ENCODE measurements at places on chromosomes 6 and 20.

GRCh38 chr20:2449386-2449785 is 21.2 kb downstream of the SNRPB start:
- no peak for DNase-seq

DNA sequence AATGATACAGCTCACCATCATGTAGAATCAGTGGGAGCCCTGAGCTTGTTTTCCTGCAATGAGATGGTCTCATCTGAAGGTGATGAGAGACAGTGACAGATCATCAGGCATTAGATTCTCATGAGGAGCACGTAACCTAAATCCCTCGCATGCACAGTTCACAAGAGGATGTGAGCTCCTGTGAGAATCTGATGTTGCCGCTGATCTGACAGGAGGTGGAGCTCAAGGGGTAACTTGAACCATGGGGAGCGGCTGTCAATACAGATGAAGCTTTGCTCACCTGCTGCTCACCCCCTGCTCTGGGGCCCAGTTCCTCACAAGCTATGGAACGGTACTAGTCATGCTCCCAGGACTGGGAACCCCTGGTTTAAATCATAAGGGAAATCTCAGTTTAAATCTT is 89.2 kb downstream of the THBS2 start:
- no peak for DNase-seq

DNA sequence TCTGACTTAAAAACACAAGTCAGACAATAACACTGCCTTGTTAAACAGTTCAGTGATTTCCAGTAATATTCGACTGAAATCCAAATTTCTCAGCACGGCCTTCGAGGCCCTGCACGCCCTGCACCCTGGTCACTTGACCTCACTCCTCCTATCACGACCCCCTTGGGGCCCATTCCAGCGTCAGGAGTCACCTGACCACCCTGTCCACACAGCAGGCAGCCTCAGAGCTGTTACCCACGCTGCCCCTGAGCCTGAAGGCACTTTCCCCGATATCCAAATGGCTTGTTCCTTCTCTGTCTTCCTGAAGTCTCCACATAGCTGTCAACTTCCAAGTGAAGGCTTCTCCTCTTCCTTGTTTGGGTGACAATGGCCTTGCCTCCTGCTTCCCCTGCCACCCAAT is 33.1 kb upstream of the SMOC2 start:
- no peak for DNase-seq

- DNase-seq, result no peak
Observed at GRCh38 chr6:6875818-6876470, 231.8 kb upstream of the RREB1 start.

DNA sequence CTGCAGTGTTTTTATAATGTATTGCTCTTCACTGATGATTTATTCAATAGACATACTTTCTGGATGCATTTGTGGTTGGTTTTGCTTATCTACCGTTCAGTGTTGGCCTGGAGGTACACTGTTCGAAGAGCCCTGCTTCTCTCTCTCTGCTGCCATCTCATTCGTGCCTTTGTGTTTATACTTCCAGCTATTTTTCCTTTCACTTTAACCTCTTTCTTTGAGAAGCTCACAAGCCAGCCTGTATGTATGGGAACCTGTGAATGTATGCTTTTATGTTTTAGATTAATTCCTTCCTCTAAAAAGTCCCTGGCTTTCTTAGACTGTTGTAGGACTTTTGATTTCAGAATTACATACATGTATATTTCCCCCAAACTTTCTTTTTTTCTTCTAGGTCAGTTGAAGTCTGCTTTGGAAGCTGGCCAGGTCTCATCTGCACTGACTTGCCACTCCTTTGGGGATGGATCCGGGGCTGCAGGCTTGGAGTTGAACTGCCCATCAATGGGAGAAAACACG is 83.0 kb downstream of the SCAND1 start:
- DNase-seq, result no peak

GRCh38 chr6:137698636-137699030 is 168.4 kb upstream of the TNFAIP3 start:
- DNase-seq, result no peak

DNA sequence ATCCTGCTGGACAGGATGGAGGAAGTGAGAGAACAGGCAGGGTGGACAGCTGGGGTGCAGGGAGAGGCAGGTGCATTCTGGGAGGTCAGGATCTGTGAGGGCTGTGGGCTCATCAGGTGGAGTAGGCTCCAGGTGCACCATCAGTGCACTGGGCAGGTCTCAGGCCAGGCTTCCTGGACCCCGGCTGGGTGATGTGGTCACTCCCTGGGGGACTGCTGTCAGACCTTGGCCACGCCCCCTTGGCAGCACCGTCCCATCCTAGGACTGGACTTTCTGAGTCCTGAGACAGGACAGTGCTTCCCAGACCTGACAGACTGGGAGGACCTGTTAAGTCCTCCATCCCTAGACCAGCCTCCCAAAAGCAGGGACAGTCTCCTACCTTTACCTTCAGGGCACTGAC is 626.7 kb upstream of the DEFB115 start:
- no peak for DNase-seq

DNA sequence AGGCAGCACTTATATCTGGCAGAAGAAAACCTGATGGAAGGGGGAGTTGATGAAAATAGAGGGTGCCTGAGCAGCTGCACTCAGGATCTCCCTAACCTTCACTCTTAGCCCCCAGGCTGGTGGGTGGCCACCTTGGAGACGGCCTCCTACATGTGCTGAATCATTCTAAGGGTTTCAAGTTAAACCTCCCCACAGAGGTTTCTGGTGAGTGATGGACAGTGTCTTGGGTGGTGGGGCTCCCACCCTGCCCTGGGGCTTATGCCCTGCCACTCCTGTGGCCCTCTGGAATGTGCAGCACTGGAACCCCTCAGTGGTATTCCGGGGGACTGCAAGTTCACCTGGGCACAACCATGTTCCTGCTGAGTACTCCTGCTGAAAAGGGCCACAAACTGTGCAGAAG is 357.2 kb downstream of the CD83 start:
- DNase-seq, result no peak

- DNase-seq, result no peak
Observed at GRCh38 chr6:71478834-71479541, 190.4 kb downstream of the OGFRL1 start.

- no peak for DNase-seq
Observed at GRCh38 chr6:116102873-116103272, 2.2 kb downstream of the NT5DC1 start.

GRCh38 chr20:13422637-13423036 is 201.6 kb downstream of the ISM1 start:
- DNase-seq, result no peak

- no peak for DNase-seq
Observed at GRCh38 chr20:24165301-24166122, 176.9 kb upstream of the GGTLC1 start.

- no peak for DNase-seq
Observed at GRCh38 chr6:13500915-13501314, 13.5 kb upstream of the GFOD1 start.

DNA sequence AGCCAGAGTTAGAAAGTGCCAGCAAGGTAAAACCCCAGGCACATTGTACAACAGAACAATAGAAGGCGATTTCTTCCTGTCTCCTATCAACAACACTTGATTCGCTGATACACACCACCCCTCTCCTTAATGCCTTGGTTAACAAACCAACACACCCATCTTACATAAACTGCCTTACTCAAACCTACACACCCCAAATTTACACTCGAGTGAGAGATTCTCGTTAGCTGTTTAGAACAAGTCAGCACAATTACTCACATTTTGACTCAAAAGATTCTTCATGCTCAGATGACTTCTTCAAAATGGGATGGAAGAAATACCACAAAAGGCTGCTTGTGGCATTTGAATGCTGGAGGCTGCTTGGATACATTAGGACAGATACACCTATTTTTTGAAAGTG is 80.0 kb upstream of the FOXQ1 start:
- DNase-seq, result no peak

DNA sequence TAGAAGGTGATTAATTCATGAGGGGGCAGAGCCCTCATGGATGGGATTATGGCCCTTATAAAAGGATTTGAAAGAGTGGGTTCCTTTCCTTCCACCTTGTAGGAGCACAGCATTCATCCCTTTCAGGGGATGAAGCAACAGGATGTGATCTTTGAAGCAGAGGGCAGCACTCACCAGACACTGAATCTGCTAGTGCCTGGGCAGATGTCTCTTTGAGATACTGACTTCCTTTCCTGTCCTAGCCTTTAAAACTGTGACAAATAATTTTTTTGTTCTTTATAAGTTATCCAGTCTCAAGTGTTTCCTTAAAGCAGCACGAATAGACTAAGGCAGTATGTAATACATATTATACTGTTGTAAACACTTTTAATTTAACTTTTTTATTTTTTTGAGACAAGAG is 538.6 kb upstream of the RNF217 start:
- DNase-seq, result no peak

DNA sequence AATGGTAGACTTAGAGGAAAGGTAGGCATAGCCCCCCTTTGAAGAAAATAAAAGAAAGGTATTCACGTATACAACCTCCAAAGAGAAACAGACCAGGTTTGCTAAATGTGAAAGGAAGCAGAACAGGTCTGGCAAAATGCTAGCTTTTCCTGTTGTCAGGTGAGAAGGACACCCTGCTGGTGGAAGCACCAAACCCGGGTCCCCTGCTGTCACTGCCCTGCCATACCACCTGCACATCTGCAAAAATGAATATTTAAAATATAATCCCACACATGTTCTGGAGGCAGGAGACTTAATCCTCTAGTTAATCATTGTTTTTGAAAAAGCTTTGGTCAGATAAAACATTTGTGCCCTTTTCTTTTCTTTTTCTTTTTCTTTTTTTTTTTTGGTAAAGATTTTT is 48.9 kb upstream of the OLIG3 start:
- DNase-seq, result no peak

- DNase-seq, result no peak
Observed at GRCh38 chr6:141445928-141446628, 686.6 kb upstream of the GJE1 start.

DNA sequence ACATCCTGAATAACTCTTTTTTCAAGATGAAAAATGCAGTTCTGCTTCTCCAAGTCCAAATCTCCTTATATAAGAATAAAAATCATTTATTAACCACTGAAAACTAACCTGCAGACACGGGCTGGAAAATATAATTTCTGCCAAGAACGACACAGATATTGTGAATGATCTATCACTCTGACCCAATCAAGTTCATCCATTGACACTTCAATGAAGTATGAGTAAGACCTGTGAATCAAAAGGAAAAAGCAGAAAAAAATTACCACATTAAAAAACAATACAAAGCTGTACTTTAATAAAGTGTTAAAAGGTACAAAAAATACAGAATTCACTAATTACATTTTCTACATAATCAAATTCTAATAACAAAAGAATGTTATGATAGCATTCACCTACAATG is 62.2 kb downstream of the BTBD9 start:
- no peak for DNase-seq

- no peak for DNase-seq
Observed at GRCh38 chr20:24109008-24109407, 120.4 kb upstream of the GGTLC1 start.

DNA sequence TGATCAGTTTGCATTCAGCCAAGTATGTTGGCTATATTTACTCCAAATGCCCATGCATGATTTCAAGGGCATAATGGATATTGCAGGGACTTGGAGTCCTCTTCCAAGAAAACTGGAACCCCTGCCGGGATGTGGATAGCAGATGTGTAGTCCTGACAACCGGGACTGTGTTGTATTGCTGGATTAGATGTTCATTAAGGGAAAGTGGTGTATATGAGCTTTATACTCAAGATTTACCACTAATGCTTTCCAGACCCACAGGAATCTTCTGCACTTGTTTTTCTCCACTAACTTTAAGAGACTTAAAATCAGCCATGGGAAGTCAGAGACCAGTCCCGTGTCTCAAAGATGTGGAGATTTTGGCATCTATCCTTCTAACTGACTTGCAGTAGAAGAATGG is 770.9 kb downstream of the HDGFL1 start:
- no peak for DNase-seq

- DNase-seq, result no peak
Observed at GRCh38 chr6:63724721-63725120, 89.1 kb downstream of the PHF3 start.

GRCh38 chr20:10433014-10433622 is 904 bp downstream of the MKKS start:
- DNase-seq, result no peak

GRCh38 chr6:56839533-56840183 is 115.2 kb upstream of the BEND6 start:
- no peak for DNase-seq

GRCh38 chr20:13353261-13353945 is 132.3 kb downstream of the ISM1 start:
- no peak for DNase-seq

- DNase-seq, result no peak
Observed at GRCh38 chr20:5077761-5078387, 41.9 kb downstream of the PCNA start.

- DNase-seq, result no peak
Observed at GRCh38 chr6:131205481-131206244, 70.4 kb downstream of the AKAP7 start.

DNA sequence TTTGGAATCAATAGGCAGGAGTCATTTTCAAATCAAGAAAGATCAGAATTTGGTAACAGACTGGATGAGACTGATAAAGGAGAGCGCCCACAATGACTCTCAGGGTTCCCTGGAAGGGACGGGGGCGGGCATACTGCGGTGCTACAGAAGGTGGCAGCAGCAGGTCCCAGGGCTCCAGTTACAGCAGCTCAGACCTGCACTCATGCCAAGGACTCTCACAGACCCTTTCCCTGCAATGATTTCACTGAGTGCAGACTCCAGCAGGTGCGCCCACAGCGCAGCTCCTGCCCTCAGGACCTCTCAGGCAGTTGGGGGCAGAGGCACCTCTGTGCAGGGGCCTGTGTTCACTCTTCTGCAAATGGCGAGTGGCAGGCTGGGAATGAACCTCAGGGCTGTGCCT is 359.8 kb downstream of the ZFAND3 start:
- DNase-seq, result no peak

DNA sequence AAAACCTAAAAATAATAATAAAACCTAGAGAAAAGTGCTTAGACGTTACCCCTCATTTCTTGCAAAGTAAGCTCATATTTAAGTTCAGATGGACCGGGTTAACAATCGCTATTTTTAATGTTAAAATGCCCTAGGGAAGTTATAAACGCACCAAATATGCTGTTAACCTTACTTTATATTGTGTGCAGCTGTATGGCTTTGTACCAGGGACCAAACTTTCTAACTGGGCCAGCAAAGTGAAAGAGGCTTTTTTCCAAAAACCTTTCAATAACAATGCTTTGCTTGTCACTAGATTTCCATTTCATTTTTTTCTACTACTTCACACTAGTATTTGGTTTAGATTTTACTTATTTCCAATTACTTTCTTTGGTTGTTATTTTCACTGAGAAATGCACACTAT is 248.5 kb downstream of the FOXC1 start:
- no peak for DNase-seq

DNA sequence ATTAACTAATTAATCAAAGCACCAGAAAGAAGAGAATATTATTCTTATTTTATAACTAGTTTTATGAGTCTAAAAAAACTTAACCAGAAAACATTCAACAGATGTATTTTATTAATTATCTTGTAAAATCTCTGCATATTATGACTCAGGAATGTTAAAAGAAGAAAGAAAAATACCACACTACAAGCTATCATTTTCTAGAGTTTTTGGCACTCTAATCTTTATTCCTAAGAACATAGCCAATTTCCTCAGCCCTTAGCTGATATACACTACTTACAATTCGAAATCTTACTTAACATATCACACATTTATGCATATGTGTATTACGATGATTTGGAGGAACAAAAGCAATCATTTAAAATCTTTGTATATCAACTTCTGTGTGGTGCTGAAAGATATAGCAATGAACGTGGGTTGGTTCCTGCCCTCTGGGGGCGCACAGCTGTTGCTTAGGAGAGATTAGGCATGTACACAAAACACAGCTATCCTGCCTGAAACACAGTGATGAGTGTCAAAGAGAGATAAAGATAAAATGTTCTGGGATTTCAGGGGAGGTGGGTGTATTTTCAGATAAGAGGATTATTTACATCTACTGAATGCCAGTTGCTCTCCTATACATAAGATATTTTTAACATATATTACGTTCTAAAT is 404.5 kb downstream of the SYNE1 start:
- DNase-seq, result no peak
